Activated T-helper 9 cell treated with anti-CD3 and anti-CD28 coated beads, Interleukin-2, amount 50 U/mL, for 16 hours (primary cell): ENCODE measurements at places on chromosomes 2 and 18.

DNA sequence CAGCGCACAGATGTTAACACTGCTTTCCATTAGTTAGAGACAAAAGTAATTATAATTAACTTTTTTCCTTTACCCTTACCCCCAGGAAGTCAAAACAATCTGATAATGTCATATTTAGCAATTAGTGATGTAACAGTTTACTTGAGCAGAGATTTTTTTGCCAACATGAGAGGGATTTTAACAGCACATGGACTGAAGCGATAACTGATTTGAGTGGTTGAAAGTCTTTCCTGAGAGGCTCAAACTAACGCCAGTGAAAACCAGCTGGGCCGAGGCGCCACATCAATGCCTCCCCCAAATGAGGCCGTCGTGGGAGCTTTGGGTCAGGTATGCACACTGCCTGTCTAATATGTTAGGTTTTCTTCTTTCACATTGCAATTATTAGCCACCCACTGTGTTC, 469.9 kb upstream of the SMIM21 start:
- no peak for DNase-seq

- no peak for DNase-seq
These were observed 9.8 kb upstream of the ERBB4 start for GRCh38 chr2:212548455-212548819.

- DNase-seq = no peak
These were observed 304.4 kb upstream of the HS6ST1 start for GRCh38 chr2:128622955-128623620.

GRCh38 chr2:229679393-229680125, 34.8 kb downstream of the DNER start:
- DNase-seq = no peak

GRCh38 chr2:66441581-66442320, 6.8 kb downstream of the MEIS1 start:
- no peak for DNase-seq

- DNase-seq = no peak
These were observed 102.2 kb downstream of the KIAA1328 start for GRCh38 chr18:36931106-36931505.

DNA sequence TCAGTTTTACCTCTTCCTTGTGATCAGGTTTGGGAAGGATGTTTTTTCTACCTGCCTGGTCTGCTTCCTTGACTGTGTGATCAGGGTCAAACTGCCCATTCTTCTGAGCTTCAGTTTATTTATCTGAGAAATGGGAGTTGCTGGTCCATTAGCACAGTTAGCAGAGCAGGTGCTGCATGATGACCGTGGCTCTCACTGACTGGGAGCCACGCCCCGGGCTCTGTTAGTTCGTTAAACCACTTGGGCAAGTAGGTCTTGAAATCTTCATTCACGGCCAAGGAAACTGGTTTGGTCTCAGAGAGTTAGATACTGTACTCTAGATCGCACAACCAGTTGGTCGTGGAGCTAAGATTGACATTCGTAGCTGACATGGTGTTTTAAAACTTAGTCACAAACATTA, 41.7 kb downstream of the INPP5D start:
- no peak for DNase-seq

DNA sequence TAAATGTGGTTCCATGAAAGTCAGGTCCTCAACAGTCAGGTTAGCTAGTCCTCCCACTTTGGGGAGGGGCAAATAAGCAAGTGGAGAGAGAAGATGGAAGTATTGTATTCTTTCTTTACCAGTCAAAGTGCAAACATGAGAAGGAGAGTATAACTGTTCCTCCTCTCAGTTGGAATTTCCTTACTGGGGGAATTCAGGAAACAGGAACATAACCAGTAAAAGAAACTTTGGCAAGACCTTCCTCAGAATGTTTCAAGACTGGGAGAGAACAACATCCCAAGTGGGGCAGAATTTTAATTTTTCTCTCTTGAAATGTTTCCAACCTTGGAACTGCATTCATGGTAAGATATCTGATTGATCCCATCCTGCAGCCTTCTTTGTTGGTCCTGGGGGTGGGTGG, 552.4 kb upstream of the TNP1 start:
- no peak for DNase-seq

GRCh38 chr2:158394453-158394852, 62.1 kb downstream of the CCDC148 start:
- DNase-seq = no peak

- DNase-seq = no peak
These were observed 1.4 kb downstream of the UBE2F start for GRCh38 chr2:237968048-237968862.

DNA sequence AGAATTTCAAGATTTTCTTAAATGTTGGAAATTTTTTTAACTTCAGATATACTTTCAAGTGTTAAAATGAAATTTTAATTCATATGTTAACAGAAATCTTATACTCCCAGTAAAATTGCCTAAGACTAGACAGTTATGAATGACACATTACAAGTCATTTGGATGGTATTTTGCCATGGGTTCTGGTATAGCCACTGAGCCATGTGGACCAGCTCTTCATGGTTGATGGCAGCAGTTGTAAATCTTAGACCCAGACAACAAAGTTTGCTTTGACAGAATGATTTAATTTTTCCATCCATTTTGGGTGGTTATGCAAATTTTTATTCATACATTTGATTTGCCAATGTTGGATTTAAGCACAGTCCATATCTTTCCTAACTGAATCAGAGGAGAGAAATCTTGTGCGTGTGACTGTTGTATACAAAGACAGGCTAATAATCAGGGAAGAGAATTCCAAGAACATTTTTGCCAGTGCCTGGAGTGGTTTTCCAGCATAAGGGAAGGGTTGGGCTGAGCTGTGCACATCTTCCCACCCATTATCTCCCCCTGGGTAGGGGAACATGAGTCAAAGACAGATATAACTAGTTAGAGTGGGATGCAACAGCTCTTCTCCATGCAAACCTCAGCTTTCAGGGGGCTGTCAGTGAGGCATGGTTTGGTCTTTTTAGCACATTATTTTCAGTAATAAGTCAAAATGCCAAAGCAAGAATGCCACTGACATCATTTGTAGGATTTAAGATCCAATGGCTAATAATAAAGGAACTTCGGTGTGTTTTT, 28.1 kb upstream of the INPP4A start:
- DNase-seq = no peak

DNA sequence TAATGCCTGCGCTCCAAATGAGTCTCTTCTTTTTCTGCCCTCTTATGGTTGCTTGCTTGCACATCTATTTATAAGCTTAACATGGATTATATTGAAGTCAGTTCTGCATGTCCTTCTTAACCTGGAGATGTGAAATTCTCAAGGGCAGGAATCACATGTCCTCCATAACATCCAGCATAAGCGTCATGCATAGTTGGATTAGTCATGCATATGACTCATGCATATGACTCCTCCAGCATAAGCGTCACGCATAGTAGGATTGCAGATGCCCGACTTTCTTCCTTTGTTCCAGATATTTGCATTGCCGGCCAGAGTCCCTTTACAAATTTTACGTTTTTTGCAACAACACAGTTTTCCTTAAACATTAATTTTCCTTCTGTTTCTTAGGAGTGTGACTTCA, 308.6 kb downstream of the TGIF1 start:
- DNase-seq = no peak

- DNase-seq = no peak
These were observed 248.7 kb downstream of the ZNF385B start for GRCh38 chr2:179612591-179613298.

DNA sequence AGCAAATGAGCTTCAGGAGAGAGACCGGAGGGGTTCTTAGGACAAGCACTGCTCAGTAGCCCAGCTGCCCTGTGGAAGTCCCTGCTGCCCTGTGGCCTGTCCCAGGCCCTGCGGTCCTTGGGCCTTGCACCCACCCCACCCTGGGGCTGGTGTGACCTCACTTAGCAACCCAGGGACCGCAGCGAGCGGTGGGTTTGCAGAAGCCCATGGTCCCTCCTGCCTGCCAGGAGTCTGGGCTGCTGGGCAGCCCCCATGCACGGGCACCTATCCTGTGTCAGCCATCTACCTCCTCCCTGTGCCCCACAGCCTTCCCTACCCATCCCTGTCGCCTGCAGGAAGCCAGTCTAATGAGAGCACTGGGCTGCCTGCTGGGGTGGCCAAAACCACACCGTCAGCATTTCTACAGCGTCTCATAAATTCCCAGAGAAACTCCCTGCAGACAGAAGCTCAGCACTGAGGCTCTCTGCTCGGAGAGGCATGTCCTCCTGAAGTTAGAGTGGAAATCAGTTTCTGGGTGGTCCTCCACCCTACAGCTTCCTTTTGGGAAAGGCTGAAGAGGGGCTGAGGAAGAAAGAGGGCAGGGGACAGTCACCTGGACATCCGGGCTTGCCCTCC, 231.1 kb upstream of the HS6ST1 start:
- no peak for DNase-seq

DNA sequence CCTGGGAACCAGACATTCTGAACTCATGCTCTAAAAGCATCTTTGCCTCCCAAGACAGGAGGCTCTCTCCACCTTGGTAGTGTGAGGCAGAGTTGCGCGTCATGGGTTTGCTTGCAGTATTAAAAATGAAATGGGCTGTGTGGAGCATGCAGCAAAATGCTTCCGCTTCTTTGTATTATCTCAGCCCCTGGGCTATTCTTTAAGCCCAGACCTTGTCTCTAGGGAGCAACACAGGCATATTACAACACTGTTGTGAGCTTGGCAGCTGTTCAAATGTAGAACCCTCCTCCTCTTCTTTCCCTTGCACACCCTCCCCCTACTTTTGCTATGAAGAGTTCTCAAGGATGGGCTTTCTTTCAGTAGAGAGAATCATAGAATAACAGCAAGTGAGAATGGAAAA, 185.1 kb upstream of the LHCGR start:
- no peak for DNase-seq

- DNase-seq = no peak
These were observed 241.9 kb upstream of the SLC14A2 start for GRCh38 chr18:45373286-45373880.

DNA sequence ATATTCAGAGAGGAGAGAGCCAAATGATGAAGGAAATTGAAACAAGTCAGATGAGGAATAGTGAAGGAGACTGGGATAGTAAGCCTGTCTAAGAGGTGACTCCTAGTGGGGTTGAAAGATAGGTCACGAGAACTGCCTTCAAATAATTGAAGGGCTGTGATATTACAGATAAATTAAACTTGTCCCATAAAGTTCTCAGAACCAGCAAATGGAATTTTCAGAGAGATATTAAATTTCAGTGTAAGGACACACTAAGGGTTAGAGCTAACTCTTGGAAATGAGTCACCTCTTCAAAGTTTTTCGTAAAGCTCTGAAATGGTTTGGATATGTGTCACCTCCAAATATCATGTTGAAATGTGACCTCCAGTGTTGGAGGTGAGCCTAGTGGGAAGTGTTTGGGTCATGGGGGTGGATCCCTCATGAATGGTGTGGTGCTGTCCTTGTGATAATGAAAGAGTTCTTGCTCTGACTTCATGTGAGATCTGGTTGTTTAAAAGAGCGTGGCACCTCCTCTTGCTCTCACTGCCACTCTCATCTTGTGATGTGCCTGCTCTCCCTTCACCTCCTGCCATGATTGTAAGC, 87.3 kb downstream of the BABAM2 start:
- peak; percentile 2 for DNase-seq

DNA sequence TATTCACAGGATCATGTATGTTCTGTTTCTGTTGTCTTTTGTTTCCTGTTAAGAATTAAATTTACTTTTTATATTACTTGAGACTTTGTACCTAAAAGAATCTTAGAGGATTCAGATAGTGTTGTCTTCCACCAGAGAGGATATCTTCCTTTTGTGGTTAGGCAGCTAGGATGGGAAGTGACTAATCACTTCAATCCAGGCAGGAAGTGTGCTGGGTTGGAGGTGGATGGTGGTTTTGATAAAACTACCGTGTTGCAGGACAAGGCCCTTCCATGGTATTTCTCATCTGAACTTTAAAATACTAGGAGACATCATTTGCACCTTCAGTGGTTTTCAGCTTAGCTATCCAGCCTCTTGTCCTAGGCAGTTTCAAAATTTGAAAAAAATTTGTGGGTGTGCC, 728.6 kb upstream of the CDH2 start:
- no peak for DNase-seq

- DNase-seq = no peak
These were observed at the start of gene SLC4A3 for GRCh38 chr2:219627103-219628100. SLC4A3 (plus strand) TSS chr2:219627630; CDS start chr2:219627993, 363 bp downstream.

- DNase-seq = no peak
These were observed 13.1 kb upstream of the NAB1 start for GRCh38 chr2:190635781-190636180.

DNA sequence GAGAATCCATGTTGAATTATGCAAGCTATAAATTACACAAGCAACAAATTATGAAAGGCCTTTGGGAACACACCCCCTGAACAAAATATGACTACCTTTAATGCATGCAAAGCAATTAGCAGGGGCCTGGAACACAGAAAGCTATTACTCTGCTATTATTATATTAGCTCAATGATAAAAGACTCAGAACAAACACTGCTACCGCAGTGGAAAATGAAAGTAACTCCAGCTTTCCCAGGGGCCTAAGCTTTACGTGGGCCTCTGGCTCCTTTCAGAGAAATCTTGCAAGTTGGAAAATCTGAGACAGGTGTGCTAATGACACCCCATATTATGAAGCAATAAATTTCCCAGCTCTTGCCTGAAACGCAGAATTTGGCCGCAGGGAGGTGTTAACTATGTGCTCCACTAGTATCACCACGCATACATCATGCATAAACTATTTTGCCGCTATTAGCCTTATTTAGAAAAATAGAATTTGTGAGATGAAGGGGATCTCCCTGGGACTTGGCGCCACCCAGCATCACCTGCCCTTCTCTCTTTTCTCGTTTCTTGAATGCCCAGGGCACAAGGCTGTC, 321.6 kb upstream of the LYPD1 start:
- DNase-seq = no peak

DNA sequence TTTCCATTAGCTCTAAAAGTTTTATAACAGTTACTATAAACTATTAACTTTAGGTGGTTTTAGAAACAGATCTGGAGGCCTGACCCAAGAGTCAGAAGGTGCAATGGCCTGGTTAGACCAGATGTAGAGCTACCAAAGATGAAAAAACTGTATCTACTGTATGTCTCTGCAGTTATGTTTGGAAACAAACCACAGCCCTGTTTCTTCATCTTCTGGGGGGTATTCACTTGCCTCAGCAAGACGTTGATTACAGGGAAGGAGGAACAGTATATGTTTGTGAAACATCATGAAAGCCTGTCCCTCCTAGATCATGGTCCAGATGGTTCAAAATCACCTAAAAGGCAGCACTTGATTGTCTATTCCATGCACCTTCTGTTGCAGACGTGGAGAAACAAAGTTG, 220.2 kb downstream of the SUCLG1 start:
- DNase-seq = no peak

DNA sequence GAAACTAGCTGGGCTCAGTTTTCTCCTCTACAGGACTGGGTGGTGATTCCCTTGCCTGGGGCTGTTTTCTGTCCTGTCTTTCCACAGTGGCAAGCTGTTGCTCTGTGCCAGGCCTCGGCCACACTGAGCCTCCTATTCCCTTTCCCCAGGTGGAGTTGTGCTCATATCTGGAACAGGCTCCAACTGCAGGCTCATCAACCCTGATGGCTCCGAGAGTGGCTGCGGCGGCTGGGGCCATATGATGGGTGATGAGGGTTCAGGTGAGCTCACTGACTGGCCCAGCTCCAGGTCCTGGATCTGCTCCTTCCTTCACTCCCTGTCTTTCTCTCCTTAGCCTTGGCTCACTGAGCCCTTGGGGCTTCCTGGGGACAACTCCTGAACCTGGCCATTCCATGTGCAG, 4.0 kb downstream of the NAGK start:
- no peak for DNase-seq
